Vagina (tissue), 2 donors: ENCODE measurements at places on chromosomes 13 and 19.

GRCh38 chr13:24564881-24565280 lies 52.3 kb upstream of the PARP4 start:
- DNase-seq: no peak

DNA sequence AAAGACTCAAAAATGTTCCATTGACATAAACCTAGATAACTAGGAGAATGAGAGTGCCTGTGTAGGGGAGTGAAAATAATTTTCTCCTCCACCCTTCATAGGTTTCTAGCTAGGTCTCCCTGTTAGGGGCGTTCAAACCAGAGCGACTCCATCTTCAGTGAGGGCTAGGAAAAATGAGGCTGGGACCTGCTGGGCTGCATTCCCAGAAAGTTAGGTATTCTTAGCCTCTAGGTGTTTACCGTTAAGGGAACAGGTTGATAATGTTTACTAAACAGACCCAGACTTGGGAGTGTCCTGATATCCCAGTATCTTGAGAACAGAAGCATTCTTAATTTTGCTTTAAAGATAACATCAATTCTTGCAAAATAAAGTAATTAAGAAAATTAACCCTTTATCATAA lies 20.1 kb downstream of the PABPC3 start:
- no peak for DNase-seq

DNA sequence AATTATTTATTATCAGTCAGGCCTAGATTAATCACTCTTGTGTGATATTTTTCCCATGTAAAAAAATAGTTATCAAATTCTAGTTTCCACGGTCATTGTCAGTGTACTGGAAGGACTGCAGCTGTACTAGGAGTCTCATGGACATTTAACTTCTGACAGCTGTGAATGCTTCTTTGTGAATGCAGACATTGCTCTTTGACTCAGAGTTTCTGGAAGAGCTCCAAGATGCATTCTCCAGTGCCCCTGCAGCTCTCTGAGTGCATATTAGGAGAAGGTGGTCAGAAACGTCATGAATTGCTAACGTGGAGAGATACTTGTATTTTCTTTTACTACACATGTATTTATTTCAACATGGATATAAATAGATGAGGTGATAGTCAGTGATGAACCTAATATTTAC lies 9.7 kb upstream of the SLITRK5 start:
- no peak for DNase-seq

DNA sequence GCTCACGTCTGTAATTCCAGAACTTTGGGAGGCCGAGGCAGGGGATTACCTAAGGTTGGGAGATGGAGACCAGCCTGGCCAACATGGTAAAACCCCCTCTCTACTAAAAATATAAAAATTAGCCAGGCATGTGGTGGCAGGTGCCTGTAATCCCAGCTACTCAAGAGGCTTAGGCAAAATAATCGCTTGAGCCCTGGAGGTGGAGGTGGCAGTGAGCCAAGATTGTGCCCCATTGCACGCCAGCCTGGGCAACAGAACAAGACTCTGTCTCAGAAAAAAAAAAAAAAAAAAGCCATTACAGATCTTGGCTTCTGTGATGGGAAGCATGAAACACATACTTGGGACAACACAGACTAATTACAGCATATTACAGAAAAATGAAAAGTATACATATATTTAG lies 1404.5 kb upstream of the SPRY2 start:
- DNase-seq: no peak

DNA sequence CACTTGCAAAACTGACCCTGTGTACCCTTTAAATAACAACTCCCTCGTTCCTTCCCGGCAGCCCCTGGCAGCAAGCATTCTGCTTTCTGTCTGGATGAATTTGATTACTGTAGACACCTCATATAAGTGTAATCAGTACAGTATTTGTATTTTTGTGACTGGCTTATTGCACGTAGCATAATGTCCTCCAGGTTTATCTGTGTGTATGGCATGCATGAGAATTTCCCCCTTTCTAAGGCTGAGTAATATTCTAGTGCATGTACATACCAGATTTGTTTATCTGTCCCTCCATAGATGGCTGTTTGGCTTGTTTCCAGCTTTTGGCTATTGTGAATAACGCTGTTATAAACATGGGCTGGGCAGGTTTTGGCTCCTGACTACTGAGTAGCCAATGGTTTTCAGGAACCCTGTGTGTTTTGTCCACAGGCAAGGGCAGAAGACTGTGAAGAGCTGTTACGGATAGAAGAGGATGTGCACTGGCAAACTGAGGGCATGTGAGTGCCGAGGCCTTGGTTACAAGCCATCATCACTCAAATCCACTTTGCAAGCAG lies 98.0 kb downstream of the ESD start:
- no peak for DNase-seq

- DNase-seq: no peak
These were observed 20.4 kb upstream of the MAB21L1 start for GRCh38 chr13:35496761-35497386.

GRCh38 chr13:79806821-79807220 lies 325.9 kb downstream of the NDFIP2 start:
- no peak for DNase-seq

- no peak for DNase-seq
These were observed 9.1 kb downstream of the TM6SF2 start for GRCh38 chr19:19263886-19264487.

DNA sequence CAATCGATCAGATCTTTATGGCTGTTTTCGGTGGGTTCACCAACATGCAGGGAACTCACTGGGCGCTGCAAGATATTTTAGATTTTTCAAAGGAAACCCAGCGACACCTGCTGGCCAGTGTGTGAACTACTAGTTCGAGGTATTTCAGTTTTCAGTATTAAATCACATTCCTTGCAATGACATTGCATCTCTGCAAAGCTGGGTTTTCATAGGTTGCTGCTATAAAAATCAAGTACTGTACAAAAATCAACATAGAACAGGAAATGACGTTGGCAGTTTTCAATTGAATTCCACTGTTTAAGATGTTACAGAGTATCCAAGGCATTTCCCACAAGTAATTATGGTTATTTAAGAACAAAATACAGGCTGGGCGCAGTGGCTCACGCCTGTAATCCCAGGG lies 17.6 kb downstream of the LIG1 start:
- DNase-seq: no peak

GRCh38 chr13:37369616-37370015 lies 229.0 kb downstream of the POSTN start:
- no peak for DNase-seq

GRCh38 chr13:59829690-59830089 lies 334.0 kb downstream of the DIAPH3 start:
- DNase-seq: no peak

DNA sequence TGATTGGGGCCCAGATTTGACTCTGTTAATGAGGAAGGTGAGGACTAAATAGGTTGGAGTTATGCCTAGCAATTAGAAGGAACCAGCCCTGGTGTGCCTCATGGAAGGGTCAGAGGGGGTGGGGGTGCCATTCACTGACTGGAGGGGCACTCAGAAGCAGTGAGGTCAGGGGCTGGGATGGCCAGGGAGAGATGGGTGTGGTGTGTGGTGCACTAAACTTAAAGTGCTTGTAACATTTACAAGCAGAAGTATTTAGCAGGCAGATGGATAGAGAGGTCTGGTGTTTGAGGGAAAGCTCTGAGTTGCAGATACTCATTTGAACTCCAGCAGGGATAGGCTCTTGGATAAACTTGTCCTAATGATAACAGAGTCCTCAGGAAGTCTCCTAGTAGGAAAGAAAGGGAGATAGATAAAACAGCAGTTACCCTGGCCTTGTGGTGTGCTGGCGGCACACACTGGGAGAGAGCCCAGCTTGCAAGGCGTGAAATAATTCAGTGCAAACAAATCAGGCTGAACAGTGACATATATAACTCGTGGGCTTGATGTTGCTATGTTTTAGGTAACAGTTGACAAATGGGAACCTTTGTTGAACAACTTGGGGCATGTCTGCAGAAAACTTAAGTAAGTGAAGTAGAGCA lies 20.0 kb upstream of the UPF3A start:
- DNase-seq: no peak

- no peak for DNase-seq
These were observed 3.0 kb downstream of the CNFN start for GRCh38 chr19:42386974-42387707.

GRCh38 chr19:32405431-32406160 lies at the start of gene DPY19L3:
TSS of gene DPY19L3 (plus strand) at chr19:32405770. CDS start at chr19:32408254, 2,484 bp downstream.
- peak; percentile 93 for DNase-seq

- no peak for DNase-seq
These were observed 74.3 kb upstream of the ATP12A start for GRCh38 chr13:24605923-24606372.

- no peak for DNase-seq
These were observed 116.6 kb downstream of the PCDH17 start for GRCh38 chr13:57748096-57748495.

- no peak for DNase-seq
These were observed 50.6 kb downstream of the IPO5 start for GRCh38 chr13:98004107-98004506.

- DNase-seq: no peak
These were observed 346.6 kb downstream of the TBC1D4 start for GRCh38 chr13:75135325-75135825.

DNA sequence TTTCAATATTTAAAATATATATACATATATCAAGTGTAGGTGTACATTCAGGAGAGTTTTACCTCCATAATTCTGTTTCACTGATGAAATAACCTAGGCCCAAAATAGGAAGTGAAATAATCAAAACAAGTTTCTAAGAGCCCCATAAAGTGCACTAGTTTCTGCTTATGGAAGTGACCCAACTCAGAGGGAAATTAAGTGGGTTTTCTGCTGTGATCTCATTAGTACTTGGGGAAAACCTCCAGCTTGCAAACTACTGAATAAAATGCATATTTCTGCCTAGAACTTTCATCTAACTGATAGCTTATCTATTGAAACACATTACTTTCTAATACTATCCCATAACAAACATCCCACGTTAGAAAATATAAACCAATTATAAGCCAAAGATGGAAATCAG lies 45.4 kb upstream of the MIR17HG start:
- DNase-seq: no peak

- DNase-seq: no peak
These were observed 912 bp downstream of the SSC5D start for GRCh38 chr19:55488986-55489710.

- peak; percentile 81 for DNase-seq
These were observed 90.2 kb downstream of the ATP11A start for GRCh38 chr13:112779856-112780604.

- no peak for DNase-seq
These were observed 351.9 kb downstream of the EFNB2 start for GRCh38 chr13:106183410-106184065.

DNA sequence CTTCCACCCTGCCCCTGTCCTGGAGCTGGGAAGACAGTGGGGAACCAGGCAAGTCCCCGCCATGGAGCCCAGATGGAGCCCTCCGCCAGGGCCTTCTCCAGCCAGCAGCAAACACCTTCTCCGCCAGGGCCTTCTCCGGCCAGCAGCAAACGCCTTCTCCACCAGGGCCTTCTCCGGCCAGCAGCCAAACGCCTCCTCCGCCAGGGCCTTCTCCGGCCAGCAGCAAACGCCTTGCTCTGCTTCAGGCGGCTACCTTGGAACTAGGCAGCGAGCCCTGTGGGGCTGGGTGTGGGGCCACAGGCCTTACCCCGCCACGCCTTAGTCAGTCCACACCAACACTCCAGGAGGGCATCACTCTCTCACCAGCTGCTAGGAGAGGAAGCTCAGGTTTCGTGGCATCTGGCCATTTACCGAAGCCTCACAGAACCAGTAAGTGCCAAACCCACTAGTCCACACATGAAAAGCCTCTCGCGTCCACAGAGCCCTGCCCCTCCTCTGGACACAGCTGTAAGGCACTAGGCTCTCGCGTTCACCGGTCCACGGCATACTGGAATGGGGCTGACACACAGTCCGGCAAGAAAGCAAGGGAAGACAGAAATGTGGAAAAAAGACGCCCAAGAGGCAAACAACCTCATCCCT lies 41.0 kb downstream of the MLLT1 start:
- DNase-seq: no peak

GRCh38 chr19:35805526-35806102 lies 7.0 kb downstream of the PRODH2 start:
- DNase-seq: no peak

DNA sequence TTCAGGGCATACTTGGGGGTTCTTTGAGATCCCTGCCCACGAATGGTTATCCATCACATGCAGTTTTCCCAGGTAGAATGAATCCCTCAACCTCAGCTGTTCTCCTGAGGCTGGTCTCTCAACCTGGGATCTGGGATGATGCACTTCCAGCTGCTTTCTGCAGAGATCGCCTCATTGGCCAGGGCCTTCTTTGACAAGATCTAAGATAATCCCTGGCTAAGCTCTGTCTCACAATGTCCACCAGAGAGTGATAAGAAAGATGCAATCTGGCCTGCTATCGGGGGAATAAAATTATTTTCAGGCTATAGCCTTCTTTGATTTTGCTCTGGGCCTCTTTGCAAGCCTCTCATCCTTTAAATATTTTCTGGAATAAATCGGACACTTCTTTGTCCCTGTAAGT lies 1021.1 kb downstream of the EFNB2 start:
- DNase-seq: no peak

DNA sequence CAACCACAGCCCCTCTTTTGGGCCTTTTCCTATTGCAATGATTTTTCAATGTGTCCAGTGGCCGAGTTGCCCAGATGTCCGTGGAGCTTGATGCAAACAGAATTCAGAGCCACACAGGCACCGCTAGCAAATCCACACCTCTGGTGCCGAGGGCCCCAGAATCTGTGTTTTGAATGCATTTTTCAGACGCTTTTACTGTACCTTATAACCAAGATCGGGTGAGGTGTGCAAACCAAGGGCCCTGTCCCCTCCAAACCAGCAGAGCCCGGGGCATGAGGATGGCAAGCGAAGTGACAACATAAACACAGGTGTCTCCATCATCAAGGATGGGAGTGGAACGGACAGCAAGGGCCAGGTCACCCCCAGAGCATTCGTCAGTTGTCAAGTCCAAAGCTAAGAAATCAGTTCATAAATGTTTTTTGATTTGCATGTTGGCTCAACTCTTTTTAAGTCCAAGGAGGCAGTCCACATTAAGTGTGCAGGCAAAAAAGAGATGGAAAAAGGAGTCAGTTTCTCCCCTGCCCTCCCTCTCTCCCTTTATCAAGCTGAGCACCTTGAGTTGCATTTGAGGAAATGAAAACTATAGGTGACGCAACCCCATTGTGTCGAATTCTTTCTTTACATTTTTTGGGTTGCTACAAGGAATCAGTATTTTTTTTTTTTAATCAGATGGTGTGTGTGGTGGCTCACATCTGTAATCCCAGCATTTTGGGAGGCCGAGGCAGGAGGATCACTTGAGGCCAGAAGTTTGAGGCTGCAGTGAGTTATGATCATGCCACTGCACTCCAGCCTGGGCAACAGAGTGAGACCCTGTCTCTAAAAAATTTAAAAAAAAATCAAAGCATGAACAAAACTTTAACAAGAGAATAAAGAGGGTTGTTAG lies 2.9 kb downstream of the CCDC8 start:
- DNase-seq: no peak

DNA sequence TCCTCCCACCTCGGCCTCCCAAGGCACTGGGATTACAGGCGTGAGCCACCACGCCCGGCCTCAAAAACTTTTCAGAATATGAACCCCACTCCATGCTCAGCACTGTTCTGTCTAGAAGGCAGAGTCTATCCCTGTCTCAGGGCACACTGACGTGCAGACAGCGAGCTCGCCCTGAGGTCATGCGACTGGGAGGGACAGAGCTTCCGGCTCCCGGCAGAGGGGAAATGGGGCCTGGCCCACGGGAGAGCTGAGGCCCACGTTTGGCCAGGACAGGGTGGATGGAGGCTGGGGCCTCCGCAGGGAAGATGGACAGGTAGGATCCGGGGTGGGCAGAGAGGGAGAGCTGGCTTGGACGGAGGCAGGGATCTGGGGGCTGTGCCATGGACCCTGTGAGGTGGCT lies 2.8 kb upstream of the AZU1 start:
- DNase-seq: no peak
